Aorta (tissue), 5 donors: ENCODE measurements at places on chromosomes 6 and 20. TPM values are rescaled to one million over a fixed set of nuclear protein-coding genes. Genes with fewer than 3 reads are reported as not detected.
A peak's percentile ranks its signal among the peaks of the same experiment; 100 is the strongest.

The PTCRA gene
- total RNA-seq, result not detected

- H3K27me3 ChIP-seq, result no peaks in the 10 kb centered on the region
- peaks cover 2% of the 10 kb centered on the region for H3K4me1 ChIP-seq
- no peak overlapping the region for H3K27ac ChIP-seq
Measured at GRCh38 chr6:139551376-139551775, 176.9 kb upstream of the CITED2 start.

The TRIM40 gene
- not detected for total RNA-seq

GRCh38 chr6:31354864-31355582 lies 2.0 kb downstream of the HLA-B start:
- H3K4me1 ChIP-seq, result no peaks in the 10 kb centered on the region
- H3K27me3 ChIP-seq, result no peaks in the 10 kb centered on the region
- H3K36me3 ChIP-seq, result no peaks in the 10 kb centered on the region
- DNase-seq, result no peak
- no peak overlapping the region for H3K27ac ChIP-seq

The TRAPPC3L gene
- total RNA-seq, result 0.55 TPM

DNA sequence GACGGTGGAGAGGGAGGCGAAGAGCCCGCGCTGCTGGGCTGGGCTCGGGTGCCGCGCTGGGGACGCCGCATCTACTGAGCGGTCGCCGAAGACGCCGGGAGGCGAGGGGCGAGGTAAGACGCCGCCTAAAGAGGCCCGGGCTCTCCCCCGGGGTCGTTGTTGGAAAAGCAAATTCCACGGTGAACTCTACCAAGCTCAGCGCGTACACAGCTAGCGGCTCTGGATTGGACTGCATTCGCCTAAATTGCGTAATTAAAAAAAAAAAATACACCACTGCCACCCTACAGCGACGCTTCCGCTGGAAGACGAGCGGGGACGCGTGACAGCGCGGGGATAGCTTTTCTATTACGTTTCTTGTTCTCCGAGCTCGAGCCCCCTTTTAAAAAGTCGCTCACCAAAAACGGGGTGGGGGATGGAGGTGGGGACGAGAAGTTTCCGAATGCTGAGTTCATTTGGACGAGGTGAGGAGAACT lies 92.0 kb upstream of the PRDM1 start:
- peak overlapping the region; percentile 64 for H3K4me3 ChIP-seq
- no peaks in the 10 kb centered on the region for H3K36me3 ChIP-seq
- no peaks in the 10 kb centered on the region for H3K4me1 ChIP-seq
- no peak overlapping the region for H3K27ac ChIP-seq
- H3K27me3 ChIP-seq, result peaks cover 3% of the 10 kb centered on the region

The SOX4 gene
- total RNA-seq, result 25.2 TPM

The SLC35D3 gene
- total RNA-seq, result not detected

DNA sequence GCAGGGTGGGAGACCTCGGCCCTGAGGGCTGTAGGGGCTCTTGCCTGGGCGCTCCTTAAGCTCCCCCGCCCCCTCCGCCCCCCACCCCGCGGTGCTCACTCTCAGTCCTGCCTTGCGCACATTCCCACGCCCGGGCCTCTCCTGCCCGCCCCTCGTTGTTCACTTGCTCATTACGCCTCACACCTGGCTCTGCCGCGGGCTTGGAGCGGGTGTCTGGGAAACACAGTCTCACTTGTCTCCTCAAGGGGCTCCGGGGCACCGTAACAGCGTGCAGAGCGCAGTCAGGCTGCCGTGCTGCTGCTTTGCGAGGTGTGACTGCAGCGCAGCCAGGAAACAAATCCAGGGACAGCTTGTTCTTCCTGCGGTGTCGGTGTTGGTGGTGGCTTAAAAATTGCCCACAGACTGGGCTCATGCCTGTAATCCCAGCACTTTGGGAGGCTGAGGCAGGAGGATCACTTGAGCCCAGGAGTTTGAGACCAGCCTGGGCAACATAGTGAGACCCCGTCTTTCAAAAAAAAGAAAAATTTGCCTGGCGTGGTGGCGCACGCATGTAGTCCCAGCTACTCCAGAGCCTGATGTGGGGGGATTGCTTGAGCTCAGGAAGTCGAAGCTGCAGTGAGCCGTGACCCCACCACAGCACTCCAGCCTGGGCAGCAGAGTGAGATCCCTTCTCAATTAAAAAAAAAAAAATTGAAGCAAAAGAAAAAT lies 4.6 kb downstream of the NPBWR2 start:
- no peak overlapping the region for H3K27ac ChIP-seq
- no peaks in the 10 kb centered on the region for H3K27me3 ChIP-seq
- peak; percentile 51 for DNase-seq
- no peak overlapping the region for H3K4me3 ChIP-seq
- H3K36me3 ChIP-seq, result no peaks in the 10 kb centered on the region

DNA sequence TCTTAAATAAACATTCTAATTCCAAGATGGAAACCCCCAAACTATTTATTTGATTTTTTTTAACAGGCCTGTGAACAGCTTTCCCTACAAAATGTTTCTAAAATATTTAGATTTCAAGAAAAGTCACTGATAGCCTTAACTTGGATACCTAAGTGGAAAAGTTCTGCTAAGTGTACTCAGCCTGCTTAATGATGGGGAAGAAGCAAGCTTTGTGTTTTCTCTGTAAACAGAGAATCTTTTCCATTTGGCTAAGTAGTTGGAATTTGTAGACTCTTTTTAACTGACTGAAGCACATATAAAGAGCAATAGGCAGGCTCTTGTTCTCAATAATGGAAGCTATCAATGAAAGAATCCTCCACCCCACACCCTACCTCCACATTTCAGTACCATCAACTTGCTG lies 108.2 kb downstream of the KIF6 start:
- no peak overlapping the region for H3K27ac ChIP-seq
- no peaks in the 10 kb centered on the region for H3K4me1 ChIP-seq
- no peaks in the 10 kb centered on the region for H3K27me3 ChIP-seq
- H3K36me3 ChIP-seq, result no peaks in the 10 kb centered on the region

The RIPOR3 gene
- 8.0 TPM for total RNA-seq

- H3K36me3 ChIP-seq, result no peaks in the 10 kb centered on the region
- H3K27ac ChIP-seq, result no peak overlapping the region
- H3K4me1 ChIP-seq, result no peaks in the 10 kb centered on the region
- no peak overlapping the region for H3K4me3 ChIP-seq
Measured at GRCh38 chr6:161415302-161415855, 141.5 kb upstream of the AGPAT4 start.

- no peaks in the 10 kb centered on the region for H3K27me3 ChIP-seq
- no peak overlapping the region for H3K27ac ChIP-seq
- no peaks in the 10 kb centered on the region for H3K36me3 ChIP-seq
- DNase-seq, result no peak
- no peak overlapping the region for H3K4me3 ChIP-seq
Measured at GRCh38 chr6:20198775-20199174, 13.5 kb downstream of the MBOAT1 start.

The RBPJL gene
- not detected for total RNA-seq

The SLC16A10 gene
- total RNA-seq, result 13.1 TPM

- H3K4me3 ChIP-seq, result no peak overlapping the region
- no peaks in the 10 kb centered on the region for H3K36me3 ChIP-seq
- no peak for DNase-seq
- H3K4me1 ChIP-seq, result no peaks in the 10 kb centered on the region
- no peak overlapping the region for H3K27ac ChIP-seq
Measured at GRCh38 chr6:51360287-51360686, 541.6 kb downstream of the TFAP2B start.

GRCh38 chr6:87738000-87738399 lies 36.0 kb upstream of the AKIRIN2 start:
- no peaks in the 10 kb centered on the region for H3K27me3 ChIP-seq
- no peak overlapping the region for H3K27ac ChIP-seq

DNA sequence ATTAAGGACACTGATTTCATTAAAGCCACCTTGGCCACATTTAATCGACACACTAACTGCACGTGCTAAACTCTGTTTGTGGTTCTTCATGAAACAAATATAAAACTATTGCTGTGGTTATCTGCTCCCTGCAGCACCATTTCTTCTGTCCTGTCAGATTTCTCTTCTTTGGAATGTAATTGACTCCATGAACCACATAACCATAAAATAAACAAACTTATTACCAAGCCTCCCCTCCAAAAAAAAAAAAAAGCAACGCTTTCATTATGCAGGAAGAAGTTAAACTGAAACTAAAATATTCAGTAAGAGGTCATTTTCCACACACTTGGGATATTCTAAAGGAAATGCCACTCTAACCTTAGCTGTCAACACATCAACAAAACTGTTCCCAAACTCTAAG lies 319.1 kb upstream of the NT5E start:
- DNase-seq, result no peak
- H3K27ac ChIP-seq, result no peak overlapping the region
- no peaks in the 10 kb centered on the region for H3K36me3 ChIP-seq
- H3K4me1 ChIP-seq, result no peaks in the 10 kb centered on the region
- H3K4me3 ChIP-seq, result no peak overlapping the region

DNA sequence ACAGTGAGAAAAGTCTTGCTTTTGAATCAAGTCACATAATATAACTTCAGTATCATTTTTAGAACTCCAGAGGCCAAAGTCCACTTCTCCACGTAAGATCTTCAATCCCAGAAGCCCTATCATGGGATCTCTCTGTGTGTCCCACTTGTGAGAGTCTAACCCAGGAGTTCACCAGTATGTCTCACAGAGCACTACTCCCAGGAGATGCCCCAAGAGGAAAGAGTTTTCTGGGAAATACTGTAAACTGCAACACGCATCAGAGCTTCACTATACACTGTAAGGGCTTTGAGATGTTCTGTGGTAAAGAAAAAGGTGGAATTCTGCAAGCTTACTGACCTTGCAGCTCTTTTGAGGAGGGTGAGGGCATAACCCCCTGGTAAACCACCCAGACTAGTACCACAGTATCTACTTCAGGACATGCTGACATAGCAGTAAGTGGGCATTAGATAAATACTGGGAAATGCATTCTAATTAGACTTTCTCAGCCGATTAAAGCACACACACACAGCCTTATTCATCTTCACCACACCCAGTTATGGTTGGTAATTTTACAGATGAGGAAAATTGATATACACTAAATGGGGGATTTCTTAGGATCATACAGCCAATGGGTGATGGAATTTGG lies 12.3 kb downstream of the DCBLD1 start:
- no peaks in the 10 kb centered on the region for H3K36me3 ChIP-seq
- no peaks in the 10 kb centered on the region for H3K27me3 ChIP-seq
- no peak overlapping the region for H3K4me3 ChIP-seq
- DNase-seq, result no peak
- no peaks in the 10 kb centered on the region for H3K4me1 ChIP-seq
- no peak overlapping the region for H3K27ac ChIP-seq

DNA sequence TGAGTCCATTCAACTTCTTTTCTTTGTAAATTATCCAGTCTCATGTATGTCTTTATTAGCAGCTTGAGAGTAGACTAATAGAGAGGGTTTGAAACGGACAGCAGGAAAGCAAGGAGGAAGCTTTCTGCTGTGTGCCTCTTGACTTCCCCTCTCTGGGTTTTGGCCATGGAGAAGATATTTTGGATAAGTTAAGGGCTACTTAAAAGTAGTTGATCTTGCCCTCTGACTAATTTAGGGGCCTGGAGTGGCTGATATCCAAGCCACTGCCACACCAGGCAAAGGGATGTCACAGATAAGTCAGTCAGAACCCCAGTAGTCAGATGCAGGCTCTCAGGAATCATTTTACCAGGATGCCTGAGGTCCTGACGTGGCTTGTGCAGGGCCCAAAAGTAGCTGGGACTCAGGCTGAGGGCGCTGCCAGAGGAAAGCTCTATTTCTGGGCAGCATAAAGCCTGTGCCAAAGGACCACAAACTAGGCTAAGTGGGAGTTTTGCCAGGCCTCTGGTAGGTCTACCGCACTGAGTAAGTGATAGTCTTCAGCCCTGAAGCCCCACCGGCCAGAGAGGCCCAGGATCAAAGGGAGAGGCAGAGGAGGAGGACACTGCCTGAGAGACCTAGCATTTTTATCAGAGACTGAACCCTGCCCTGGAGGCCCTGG lies 41.6 kb upstream of the IYD start:
- H3K4me3 ChIP-seq, result no peak overlapping the region
- DNase-seq, result peak; percentile 54
- no peak overlapping the region for H3K27ac ChIP-seq
- H3K4me1 ChIP-seq, result no peaks in the 10 kb centered on the region
- no peaks in the 10 kb centered on the region for H3K36me3 ChIP-seq
- no peaks in the 10 kb centered on the region for H3K27me3 ChIP-seq

- no peaks in the 10 kb centered on the region for H3K4me1 ChIP-seq
- DNase-seq, result no peak
- no peaks in the 10 kb centered on the region for H3K27me3 ChIP-seq
- no peaks in the 10 kb centered on the region for H3K36me3 ChIP-seq
Measured at GRCh38 chr6:147678253-147678652, 169.8 kb downstream of the SAMD5 start.

The PNISR gene
- total RNA-seq, result 192 TPM

The LRP11 gene
- 24.4 TPM for total RNA-seq

GRCh38 chr6:110841266-110841665 lies 26.0 kb upstream of the CDK19 start:
- H3K36me3 ChIP-seq, result no peaks in the 10 kb centered on the region
- no peak overlapping the region for H3K27ac ChIP-seq
- H3K4me3 ChIP-seq, result no peak overlapping the region

- no peak overlapping the region for H3K27ac ChIP-seq
- no peaks in the 10 kb centered on the region for H3K4me1 ChIP-seq
- no peak for DNase-seq
- no peak overlapping the region for H3K4me3 ChIP-seq
Measured at GRCh38 chr20:13424174-13424833, 203.2 kb downstream of the ISM1 start.

- H3K27ac ChIP-seq, result no peak overlapping the region
- H3K4me3 ChIP-seq, result no peak overlapping the region
- H3K27me3 ChIP-seq, result no peaks in the 10 kb centered on the region
- H3K4me1 ChIP-seq, result no peaks in the 10 kb centered on the region
- H3K36me3 ChIP-seq, result no peaks in the 10 kb centered on the region
Measured at GRCh38 chr6:35611240-35611639, 77.5 kb downstream of the FKBP5 start.

- H3K27me3 ChIP-seq, result no peaks in the 10 kb centered on the region
- H3K27ac ChIP-seq, result no peak overlapping the region
- H3K36me3 ChIP-seq, result no peaks in the 10 kb centered on the region
- no peaks in the 10 kb centered on the region for H3K4me1 ChIP-seq
Measured at GRCh38 chr20:49890471-49891361, 24.6 kb downstream of the SPATA2 start.

The C20orf144 gene
- total RNA-seq, result 0.16 TPM

DNA sequence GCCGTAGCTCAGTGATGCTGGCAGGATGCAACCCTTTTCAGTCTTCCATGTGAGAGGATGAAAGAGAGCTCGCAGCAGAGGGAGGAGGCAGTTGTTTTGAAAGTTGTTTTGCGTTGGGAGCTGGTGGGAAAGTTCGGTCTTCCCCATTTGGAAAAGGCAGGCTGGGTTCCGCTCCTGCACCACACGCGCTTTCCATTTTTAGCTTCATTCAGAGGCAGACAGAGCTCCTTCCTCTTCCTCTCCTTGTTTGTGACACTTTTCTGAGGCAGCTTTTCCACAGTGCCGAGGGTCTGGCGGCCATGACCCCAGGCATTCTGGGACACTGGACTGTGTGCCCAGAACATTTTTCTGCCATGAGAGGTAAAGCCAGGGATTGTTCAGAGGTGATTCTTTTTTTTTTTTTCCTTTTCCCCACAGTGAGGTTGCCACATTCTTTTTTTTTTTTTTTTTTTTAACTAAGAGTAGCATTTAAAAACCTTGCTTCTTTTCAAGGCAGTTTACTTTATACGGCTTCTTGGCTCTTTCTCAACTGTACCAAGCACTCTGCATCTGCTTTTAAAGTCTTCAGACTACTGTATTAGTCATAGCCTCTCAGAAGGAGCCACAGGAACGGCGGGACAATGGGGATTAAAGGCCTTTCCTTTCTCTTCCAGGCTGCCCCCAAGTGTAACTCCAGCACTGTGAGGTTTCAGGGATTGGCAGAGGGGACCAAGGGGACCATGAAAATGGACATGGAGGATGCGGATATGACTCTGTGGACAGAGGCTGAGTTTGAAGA lies 1.6 kb downstream of the PRDM1 start:
- no peak overlapping the region for H3K27ac ChIP-seq
- H3K4me3 ChIP-seq, result no peak overlapping the region
- no peaks in the 10 kb centered on the region for H3K27me3 ChIP-seq
- DNase-seq, result no peak
- no peaks in the 10 kb centered on the region for H3K4me1 ChIP-seq
- H3K36me3 ChIP-seq, result no peaks in the 10 kb centered on the region
